ENCODE measurements at places on chromosomes 11 and 22.

- DNase-seq, result peak; percentile 41
Observed at GRCh38 chr11:2885017-2885677, 428 bp downstream of the CDKN1C start.

GRCh38 chr11:66360406-66361073 is 11.0 kb downstream of the SLC29A2 start:
- DNase-seq, result no peak

- DNase-seq, result no peak
Observed at GRCh38 chr11:69359735-69360480, 66.0 kb downstream of the MYEOV start.

DNA sequence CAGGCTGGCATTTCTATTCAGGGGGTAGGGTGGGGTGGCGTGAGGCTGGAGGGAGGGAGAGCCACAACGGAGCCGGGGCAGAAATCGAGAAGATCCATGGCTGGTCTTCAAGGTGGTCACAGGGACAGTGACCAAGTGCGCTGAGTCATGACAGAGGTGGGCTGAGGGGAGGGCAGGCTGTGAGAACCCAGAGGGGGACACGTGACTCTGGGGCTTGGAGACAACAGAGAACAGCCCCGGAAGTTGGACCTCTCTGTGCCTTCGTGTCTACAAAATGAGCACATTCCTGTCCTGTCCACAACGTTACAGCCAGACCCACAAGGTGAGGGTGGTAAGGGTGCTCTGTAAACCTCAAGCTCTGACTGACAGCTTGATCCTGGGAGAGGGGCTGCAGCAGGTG is 35.1 kb upstream of the ARFGAP3 start:
- no peak for DNase-seq

- no peak for DNase-seq
Observed at GRCh38 chr11:26519469-26519868, 52.6 kb downstream of the MUC15 start.

GRCh38 chr11:128854841-128855240 is 12.3 kb downstream of the KCNJ1 start:
- no peak for DNase-seq

GRCh38 chr22:24977370-24978221 is 25.1 kb downstream of the KIAA1671 start:
- DNase-seq, result no peak

DNA sequence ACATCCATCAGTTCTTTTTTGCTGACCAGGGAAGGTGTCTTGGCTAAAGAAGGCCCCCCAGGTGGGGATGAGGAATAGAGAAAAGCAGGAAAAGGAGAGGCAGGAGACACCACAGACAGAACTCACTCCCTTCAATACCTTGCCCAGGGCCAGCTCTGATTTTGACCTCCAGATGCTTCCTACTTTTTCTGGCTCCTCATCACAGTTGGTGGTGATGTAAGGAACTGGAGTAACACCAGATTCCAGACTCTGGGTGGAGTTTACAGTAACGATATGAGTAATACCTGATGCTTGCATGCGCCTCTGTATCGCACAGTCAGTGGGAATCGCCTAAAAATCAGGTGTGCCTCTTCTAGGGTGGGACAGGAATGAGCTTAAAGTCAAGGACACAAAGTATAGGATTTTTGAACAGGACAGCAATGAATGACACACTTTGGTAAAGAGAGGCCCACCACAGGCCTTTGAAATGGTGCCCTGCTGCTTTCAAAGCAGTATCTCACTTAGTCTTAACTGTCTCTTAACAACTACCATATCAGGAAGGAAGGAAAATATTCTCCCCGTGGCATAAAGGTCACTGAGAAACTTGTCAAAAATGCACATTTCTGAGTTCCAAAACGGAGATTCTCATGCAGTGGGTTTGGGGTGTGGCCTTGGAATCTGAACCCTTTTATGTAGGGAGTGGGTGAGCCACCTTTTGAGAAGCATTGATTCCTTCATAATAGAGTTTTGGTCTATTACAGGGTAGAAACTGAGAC is 140.8 kb downstream of the SNX19 start:
- DNase-seq, result no peak

GRCh38 chr11:85672105-85672902 is 7.4 kb upstream of the CREBZF start:
- DNase-seq, result no peak

DNA sequence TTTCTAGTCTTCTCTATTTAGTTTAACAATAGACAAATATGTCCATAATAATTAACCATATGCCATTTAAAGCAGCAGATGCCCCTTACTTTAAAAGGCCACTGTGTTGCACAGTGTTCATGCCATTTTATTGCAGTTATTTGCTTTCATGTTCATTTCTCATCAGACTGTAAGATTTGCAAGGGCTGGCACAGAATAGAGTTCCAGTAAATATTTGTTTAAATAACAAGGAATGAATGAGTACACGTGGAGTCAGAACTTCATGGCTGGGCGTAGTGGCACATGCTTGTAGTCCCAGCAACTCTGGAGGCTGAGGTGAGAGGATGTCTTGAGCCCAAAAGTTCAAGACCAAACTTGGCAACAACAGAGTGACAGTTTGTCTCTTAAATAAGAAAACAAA is 1228.6 kb downstream of the LRRC4C start:
- DNase-seq, result no peak

DNA sequence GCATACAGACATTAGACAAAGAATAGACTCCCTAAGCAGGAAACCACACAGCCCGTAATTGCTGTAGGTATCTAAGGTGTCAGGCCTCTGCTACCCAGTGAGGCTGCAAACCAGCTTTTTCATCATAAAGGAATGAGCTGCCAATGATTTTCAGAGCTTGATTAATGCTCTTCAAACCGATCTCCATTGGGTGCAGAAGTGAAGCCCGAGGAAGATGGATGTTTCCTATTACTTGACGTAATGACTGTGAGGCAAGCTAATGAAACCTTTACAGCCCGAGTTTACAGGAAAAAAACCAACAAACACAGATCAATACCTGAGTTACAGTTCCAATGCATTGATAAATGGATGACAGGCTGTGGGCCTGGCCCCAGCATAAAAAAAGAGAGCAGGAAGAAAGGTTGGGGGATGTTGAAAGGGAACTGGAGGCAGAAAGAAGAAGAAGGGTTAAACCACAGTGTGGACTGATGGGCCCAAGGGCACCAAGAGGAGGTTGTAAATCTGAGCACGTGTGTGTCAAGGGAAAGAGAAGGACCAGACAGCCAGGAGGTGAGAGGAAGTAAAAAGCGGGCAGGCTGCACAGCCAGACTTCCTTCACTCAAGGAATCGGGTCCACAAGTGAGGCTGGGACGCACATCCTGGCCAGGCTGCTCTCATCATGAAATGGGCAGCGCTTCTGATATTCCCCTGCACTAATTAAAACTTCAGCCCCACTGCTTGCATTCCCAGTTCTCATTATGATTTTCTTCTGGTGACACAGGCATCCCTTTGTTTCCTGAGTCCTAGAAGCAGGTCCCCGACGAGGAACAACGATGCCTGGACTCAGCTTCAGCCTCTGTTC is 70.6 kb upstream of the NTM start:
- DNase-seq, result no peak

DNA sequence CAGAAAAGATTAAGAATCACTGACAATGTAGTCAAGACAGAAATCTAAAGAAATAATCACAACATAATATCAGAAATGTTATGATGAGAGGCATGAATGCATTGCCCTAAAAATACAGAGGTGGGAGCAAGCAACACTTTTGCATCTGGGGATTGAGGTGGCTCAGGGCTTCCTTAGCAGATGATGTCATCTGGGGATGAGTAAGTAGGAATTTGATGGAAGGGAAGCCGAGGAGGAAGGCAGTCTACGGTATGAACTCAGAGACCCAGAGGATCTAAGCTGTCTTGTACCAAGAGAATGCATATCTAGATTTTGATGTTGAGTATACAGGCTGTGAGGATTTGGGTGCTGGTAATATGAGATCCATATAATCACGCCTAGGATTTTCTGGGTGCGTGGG is 193.0 kb upstream of the SNX19 start:
- DNase-seq, result no peak

- DNase-seq, result no peak
Observed at GRCh38 chr22:36860017-36860416, 789 bp upstream of the NCF4 start.

GRCh38 chr11:62125881-62126280 is 2.1 kb downstream of the INCENP start:
- DNase-seq, result no peak

GRCh38 chr22:44408829-44409192 is 89.2 kb downstream of the RTL6 start:
- no peak for DNase-seq

DNA sequence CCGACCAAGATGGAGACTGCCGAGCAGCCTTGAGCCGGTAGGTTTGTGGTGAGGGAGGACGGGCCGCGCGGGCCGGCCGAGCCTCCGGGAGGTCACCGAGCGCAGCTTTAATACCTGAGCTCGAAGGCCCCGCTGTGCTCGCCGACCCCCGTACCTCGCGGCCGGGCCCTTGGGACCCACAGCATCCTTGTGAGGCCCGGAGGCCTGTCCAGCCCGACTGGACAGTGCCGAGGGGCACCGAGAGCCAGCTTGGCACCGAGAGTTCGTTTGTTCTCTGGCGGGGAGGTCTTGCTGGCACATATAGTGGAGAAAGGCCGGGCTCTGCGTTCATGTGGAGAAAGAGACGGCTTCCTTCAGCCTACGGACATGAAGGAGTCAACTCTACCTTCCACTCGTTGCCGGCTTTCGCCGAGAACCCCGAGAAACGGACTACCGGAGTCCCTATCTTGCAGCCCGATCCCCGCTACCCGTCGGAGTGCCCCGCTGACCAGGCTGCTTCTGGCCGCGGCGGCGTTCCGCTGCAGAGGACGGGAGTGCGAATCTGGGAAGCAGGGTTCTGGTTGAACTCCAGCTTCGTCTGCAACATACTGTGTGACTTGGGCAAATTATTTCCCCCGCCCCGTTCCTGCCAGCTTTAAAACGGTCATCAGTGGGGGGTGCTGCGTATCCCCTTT is 349 bp downstream of the TSSC4 start:
- DNase-seq, result no peak

DNA sequence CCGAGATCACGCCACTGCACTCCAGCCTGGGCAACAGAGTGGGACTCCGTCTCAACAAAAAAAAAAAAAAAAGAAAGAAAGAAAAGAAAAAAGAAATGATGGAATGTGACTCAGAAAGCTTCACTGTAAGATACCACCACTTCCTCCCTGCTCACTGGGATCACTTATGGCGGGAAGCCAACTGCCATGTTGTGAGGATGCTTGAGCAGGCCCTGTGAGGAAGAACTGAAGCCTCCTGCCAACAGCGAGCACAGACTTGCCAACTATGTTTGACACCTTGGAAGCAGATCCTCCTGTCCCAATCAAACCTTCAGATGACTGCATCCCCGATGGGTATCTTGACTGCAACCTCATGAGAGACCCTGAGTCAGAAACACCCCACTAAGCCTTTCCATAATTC is 8.3 kb downstream of the SEC14L6 start:
- DNase-seq, result no peak

GRCh38 chr22:25546751-25547150 is 17.7 kb upstream of the GRK3 start:
- DNase-seq, result no peak

DNA sequence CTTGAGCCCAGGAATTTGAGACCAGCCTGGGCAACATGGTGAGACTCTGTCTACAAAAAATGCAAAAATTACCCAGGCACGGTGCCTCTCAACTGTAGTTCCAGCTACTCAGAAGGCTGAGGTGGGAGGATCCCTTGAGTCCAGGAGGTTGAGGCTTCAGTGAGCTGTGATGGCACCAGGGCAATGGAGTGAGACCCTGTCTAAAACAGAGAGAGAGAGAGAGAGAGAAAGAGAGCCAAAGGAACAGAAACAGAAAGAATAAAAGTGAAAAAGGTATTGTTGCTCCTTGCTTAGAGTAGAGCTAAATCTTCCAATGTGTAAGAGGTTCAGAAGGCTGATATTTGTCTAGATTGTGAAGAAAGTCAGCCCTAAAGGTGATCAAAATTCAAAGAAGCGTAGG is 8.9 kb upstream of the ETS1 start:
- no peak for DNase-seq

DNA sequence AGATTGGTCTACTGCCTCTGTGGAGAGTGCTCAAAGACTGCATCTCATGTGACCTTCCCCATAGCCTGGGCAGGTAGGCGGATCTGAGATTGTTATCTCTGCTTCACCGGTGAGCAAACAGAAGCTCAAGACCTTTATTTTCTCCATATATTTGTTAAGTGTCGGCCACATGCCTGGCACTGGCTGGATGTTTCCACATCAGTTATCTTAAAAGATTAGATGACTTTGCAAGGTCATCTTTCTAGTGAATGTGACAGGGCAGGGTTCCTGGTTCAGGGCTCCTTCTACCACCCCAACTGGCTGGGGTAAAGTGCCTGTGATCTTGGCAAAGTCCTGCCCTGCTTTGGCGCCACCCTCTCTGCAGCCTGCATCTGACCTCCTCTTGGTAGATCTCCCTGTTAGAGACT is 125.0 kb downstream of the CCDC81 start:
- no peak for DNase-seq

DNA sequence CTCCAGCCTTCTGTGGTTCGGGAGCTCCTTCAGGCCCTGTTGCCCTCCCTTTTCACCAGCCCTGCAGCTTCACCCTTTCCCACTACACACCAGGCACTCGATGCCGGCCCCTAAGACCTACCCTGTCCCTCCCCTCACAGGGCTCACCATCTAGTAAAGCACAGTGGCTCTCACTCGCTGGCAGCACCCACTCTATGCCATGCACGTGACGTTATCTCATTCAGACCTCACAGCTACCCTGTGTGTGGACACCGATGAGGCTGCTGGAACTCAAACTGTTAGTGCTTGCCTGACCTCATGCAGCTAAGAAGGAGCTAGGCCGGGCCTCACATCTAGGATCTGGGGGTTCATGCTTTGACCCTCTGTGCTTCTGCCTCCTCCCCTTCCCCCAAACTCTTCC is 45.5 kb downstream of the SCN3B start:
- DNase-seq, result no peak

Measured in CD4-positive, alpha-beta T cell treated with Interleukin-6 for 4 hours (primary cell).